Keratinocyte (primary cell): ENCODE measurements at places on chromosomes 6 and 20.

- DNase-seq, result no peak
These were observed 237.8 kb downstream of the SYNE1 start for GRCh38 chr6:152399399-152399798.

DNA sequence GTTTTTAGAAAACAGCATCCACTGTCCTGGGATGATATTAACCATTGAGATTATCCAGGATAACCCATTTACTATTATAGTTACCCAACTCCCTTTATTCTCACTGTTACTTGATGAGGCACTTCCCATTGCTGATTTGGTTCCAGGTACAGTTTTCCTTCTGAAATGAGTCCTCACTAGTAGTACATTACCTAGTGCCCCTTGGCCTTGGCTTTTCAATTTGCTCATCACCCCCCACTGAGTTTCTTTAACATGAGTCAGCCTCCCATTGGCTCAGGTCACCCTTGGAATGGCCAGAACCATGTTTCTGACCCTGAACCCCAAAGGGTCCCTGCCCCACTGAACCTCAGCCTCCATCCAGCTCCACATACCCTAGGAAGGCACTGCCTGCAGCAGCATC lies 28.4 kb downstream of the MDGA1 start:
- no peak for DNase-seq

- no peak for DNase-seq
These were observed 112.3 kb upstream of the DTNBP1 start for GRCh38 chr6:15775076-15775634.

- DNase-seq, result no peak
These were observed 70.4 kb downstream of the DOK5 start for GRCh38 chr20:54545676-54546358.

GRCh38 chr20:59289994-59290393 lies 10.4 kb upstream of the EDN3 start:
- DNase-seq, result no peak

DNA sequence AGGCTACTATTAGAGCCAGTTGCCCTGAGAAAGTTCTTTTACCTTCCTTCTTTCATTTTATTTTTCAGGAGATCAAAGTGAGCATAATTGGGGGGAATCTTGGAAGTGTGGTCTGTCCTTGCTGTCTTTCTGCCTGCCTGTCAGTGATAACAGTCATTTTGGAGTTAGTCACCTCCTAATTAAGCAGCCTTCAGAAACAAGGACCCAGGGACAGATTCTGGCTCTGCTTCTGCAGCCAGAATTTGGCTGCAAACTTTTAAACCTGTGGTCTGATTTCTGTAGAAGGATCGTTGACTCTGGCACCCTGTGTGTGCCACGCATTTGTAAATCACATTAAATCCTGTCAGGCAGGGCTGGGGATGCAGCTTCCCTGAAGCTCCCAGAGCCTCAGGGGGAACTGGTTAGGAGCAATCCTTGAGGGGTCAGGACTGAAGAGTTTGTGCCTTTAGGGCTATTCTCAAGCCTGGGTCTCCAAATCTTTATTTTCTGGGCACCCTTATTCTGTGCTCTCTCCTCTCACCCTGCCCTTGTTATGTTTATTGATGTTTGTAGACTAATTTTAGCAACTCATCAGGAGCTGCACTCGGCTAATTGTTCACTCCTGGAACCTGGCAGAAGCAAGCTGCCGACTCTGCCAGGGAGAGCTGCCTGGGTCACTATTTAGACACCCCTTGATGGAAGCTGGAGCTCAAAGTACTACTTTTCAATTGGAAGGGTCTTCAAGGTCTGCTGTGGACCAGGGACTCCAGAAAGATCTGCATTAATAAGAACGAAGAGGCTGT lies 6.8 kb downstream of the NOX3 start:
- DNase-seq, result no peak

DNA sequence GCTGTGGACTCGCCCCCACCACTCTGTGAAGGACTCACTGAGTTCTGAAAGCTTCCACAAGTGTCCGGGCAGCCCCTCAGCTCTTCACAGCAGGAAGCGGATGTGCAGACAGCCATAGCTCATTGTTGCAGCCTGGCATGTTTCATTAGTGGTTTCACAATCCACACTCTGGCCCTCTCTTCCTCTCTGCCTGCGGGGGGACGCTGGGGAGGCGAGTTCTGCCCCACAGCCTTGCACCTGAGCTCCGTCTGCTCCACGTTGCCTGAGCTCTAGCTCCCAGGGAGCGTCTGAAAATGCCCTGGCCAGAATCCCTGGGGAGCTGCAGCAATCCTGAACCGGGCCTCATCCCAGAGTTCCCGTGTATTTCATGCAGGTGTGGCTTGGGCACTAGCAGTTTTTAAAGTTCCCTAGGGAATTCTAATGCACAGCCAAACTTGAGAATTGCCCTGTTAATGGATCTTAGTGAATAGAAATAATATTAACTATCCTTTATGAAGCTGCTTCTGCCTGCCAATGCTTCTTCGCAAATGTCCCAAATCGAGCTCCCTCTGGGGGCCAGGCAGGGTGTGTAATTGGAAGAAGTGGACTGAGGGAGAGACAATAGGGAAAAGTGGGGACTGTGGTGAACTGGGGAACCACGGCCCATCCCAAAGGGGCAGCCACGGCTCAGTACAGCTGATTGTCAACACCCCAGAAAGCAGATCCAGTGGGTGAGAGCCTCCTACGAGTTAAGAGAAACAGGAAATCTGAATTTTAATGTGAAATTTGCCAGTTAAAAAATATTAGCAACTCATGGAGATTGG lies 51.5 kb downstream of the CTCFL start:
- DNase-seq, result no peak

GRCh38 chr6:167709196-167709595 lies 117.5 kb upstream of the AFDN start:
- no peak for DNase-seq

DNA sequence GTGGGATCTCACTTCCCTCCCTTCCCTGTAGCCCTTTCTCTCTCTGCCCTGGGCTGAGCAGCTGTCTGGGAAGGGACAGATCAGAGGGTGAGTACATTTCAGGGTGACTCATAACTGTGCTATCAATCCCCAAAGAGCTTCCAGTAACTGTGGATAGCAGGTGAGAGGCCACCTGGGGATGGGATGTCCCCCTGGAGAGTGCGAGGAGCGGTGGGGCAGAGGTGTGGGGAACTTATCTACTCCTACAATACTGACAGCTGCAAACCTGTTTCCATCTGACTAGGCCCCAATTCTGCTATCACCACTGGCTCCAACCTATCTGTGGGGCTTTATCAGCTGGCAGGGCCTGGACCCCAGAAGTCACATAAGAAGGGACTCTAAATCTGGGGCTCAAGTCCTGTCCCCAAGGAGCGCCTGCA lies 32.6 kb downstream of the KCNK5 start:
- DNase-seq, result no peak

- no peak for DNase-seq
These were observed 818 bp upstream of the MDGA1 start for GRCh38 chr6:37698264-37699137.

DNA sequence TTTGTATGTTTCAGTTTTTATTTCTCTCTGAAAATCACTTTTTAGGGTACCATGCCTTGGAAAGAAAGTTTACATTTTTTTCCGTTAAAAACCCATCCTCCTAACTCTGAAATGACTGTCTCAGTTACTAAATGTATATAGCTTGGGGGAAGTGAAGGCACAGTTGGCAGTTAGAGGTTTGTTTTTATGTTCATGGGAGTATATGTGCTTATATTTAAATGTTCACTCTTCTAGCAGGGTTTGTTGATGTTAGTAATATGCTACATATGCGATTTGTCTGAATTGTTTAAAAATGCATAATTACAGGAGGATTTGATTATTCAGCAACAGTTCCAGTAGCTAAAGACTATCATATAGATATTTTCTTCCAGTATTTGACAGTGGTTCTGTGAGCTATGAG lies 31.1 kb downstream of the CDKAL1 start:
- no peak for DNase-seq

GRCh38 chr6:117591405-117591804 lies 10.9 kb downstream of the GOPC start:
- no peak for DNase-seq

- no peak for DNase-seq
These were observed at the start of gene HNF4A for GRCh38 chr20:44355498-44356352. Gene HNF4A (plus strand): TSS chr20:44355699. CDS start chr20:44355805, 106 bp downstream.

DNA sequence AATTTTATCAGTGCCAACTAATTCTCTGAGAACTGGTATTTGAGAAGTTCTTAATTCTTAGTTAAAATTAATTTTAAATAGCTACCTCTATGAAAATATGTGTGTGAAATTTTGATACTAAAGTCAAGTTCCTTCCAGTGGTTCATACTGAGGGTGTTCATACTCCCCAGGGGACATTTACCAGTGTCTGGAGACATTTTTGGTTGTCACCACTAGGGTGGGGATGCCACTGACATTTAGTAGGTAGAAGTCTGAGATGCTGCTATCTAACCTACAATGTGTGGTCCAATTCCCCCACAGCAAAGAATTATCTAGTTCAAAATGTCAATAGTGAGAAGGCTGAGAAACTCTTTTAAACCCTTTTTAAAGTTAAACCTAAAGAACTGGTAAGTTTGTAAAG lies 463.8 kb downstream of the ADGRB3 start:
- no peak for DNase-seq

DNA sequence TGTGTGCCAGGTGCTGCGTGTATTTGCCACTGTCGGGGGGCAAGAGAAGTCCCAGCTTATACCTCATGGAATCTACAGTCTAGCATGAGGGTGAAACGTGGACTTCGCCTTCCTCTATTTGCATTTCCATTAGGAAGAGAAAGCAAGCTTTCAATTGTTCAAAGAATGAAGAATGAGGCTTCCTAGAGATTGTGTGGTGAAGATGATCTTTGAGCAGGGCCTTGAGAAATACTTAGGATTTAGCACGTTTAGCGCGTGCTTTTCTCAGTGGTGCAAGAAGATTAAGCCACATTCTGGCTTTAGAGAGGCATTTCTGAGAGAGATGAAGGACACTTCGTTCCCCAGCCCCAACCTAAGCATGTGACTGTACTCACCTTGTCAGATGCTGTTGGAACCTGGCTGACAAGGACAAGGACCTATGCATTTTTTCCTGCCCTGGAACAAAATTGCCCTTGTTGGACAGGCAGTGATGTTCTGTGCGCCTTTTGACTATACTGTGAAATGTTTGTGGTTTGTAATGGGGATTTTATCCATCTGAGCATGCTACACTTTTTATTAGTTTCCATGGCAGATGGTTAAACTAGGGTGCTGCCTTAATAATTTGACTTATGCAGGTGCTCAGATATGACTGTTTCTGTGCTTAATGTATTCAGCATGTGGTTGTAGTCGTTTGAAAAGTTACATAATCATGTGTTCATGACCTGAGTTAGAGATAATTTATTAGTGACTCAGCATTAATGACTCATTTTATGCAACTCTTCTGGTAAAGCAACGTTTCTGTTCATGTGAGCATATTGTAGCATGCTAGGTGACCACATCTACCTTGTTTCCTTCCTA lies 10.7 kb downstream of the TULP4 start:
- DNase-seq, result peak; percentile 70

GRCh38 chr6:123805921-123806320 lies 2.3 kb downstream of the NKAIN2 start:
- no peak for DNase-seq

- no peak for DNase-seq
These were observed 18.5 kb downstream of the SLC22A2 start for GRCh38 chr6:160239929-160240690.

GRCh38 chr20:3658716-3659491 lies 4.3 kb downstream of the GFRA4 start:
- no peak for DNase-seq

DNA sequence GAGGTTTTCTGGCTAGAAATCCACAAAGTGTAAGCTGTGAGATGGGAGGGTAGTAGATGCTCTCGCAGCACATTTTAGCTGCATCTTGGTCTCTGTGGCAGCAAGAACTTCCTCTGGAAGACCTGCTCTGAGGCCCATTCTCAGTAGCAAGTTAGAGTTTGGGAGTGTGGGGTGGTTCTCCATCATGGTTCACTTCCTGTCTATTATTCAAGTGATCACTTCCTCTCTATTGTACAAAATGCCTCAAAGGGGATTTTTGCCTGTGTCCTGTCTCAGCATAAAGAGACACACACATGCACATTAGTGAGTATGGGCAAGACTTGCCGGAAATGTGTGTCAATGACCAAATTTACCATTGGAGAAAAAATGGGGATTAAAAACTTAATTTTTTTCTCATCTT lies 42.5 kb downstream of the LYRM2 start:
- DNase-seq, result no peak

DNA sequence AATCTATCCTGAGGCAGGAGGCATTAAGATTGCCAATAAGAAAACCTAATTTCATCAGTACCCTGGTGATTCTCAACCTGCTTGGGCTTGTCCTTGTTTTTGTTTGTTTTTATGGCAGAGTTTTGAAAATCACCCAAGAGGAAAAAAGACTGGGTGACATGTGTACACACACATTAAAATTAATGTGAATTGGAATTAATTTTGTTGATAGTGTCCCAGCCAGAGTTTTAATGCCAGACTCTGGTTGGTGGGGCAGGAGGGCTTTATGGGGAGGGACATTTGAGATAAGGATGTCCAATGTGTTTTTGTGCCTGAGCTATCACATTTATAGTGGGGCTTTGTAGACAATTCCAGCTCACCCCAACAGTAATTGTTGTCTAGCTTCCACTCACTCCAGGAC lies 184.6 kb downstream of the ID4 start:
- no peak for DNase-seq

- DNase-seq, result no peak
These were observed 6.3 kb downstream of the GABRR2 start for GRCh38 chr6:89308525-89309395.

GRCh38 chr6:41204156-41204555 lies 3.2 kb upstream of the TREML2 start:
- DNase-seq, result no peak

DNA sequence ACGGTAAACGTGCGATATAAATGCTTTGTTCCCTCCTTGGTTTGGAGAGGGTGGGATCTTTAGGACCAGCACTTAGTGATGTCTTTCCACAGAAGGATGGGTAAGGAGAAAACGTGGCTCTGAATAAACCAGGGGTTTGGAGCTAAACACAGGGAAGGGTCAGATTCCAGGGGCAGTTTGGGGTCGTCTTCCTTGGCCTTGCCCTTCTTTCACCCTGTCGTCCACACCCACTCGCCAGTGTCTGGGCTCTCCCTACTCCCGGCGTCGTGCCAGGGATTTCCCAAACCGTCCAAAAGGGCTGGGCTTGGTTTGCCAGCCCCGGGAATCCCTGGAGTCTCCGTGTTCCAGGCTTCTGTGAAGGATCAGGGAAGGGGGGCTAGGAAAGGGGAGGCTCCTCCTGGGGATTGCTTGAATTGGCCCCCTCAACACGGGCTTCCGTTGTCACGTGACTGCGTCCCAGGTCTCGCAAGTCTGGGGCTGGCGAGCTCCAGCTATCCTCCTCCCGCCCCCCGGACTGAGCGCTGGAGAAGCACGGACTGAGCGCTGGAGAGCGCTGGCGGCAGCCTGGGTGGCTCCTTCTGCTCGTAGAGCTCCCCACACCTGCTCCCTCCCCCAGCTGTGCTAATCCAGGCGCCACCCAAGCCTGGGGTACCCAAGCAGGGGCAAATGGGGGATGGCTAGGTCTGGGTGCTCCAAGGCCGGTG lies 9.4 kb upstream of the ARMC12 start:
- DNase-seq, result peak; percentile 19

- DNase-seq, result peak; percentile 30
These were observed 164.0 kb upstream of the RUNX2 start for GRCh38 chr6:45163952-45164766.

GRCh38 chr6:118782651-118783050 lies 111.3 kb upstream of the ASF1A start:
- no peak for DNase-seq

GRCh38 chr6:155247618-155248007 lies 16.2 kb upstream of the CLDN20 start:
- no peak for DNase-seq

GRCh38 chr6:39907871-39908575 lies 26.2 kb downstream of the MOCS1 start:
- no peak for DNase-seq

GRCh38 chr20:4781211-4781610 lies 59.5 kb downstream of the PRND start:
- DNase-seq, result no peak

- DNase-seq, result no peak
These were observed 37.2 kb downstream of the EBF4 start for GRCh38 chr20:2729791-2730190.
